Psoas muscle (tissue), 8 donors: ENCODE measurements at places on chromosomes 16 and 17. TPM values are rescaled to one million over a fixed set of nuclear protein-coding genes. Genes with fewer than 3 reads are reported as not detected.
A peak's percentile ranks its signal among the peaks of the same experiment; 100 is the strongest.

ERBB2 gene
- 24.9 TPM for total RNA-seq

GRCh38 chr16:13959626-13960025 lies 39.7 kb downstream of the ERCC4 start:
- no peak for DNase-seq
- H3K27me3 ChIP-seq, result no peaks in the 10 kb centered on the region
- H3K4me1 ChIP-seq, result peaks cover 18% of the 10 kb centered on the region
- no peak overlapping the region for H3K27ac ChIP-seq
- no peaks in the 10 kb centered on the region for H3K36me3 ChIP-seq

- no peaks in the 10 kb centered on the region for H3K36me3 ChIP-seq
- peak within 1 kb of the TSS; percentile 61 for H3K4me3 ChIP-seq
- DNase-seq, result no peak
- no peaks in the 10 kb centered on the region for H3K27me3 ChIP-seq
- no peak within 1 kb of the TSS for H3K27ac ChIP-seq
- H3K4me1 ChIP-seq, result peaks cover 15% of the 10 kb centered on the region
These were observed at the start of gene WNT3 for GRCh38 chr17:46818316-46818928. TSS of gene WNT3 (minus strand) at chr17:46818692. CDS start at chr17:46818597, 95 bp downstream.

BAIAP3 gene
- 1.8 TPM for total RNA-seq
